Effector CD8-positive, alpha-beta T cell (primary cell): ENCODE measurements at places on chromosomes 4 and X.

DNA sequence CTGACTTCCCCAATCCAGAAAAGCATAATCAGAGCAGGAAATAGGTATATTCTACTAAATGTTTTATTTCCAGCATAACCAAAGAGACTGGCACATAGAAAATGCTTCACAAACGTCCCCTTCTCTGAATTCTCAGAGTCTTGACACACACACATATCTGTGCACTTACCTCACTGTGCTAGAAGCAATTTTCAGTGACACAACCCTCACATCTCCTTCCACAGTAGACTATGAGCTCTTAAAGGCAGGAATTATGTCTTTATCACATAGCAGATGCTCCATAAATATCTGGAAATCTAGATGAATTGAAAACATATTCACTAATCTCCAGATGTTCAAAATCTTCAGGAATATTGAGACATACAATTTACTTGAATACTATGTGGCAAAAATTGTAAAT lies 5.9 kb downstream of the SOWAHB start:
- no peak for DNase-seq

DNA sequence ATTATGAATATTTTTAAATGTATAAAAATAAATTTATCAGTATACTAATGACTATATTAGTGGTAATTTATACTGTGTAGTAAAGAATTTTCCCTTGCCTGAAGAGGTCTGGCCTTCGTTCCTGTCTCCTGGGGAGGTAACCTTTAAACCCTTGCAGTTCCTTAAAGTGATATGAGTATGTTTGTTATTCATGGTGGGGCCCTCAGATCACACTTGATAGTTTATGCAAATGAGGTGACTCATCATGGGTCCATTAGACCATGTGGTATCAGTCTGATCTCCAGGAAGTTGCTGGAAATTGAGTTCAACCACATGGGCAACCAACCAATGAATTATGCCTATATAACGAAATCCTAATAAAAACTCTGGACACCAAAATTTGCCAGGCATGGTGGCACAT lies 904.1 kb downstream of the RPA4 start:
- DNase-seq: no peak

- no peak for DNase-seq
These were observed 465 bp downstream of the HNRNPH2 start for GRCh38 chrX:101408532-101408841.

DNA sequence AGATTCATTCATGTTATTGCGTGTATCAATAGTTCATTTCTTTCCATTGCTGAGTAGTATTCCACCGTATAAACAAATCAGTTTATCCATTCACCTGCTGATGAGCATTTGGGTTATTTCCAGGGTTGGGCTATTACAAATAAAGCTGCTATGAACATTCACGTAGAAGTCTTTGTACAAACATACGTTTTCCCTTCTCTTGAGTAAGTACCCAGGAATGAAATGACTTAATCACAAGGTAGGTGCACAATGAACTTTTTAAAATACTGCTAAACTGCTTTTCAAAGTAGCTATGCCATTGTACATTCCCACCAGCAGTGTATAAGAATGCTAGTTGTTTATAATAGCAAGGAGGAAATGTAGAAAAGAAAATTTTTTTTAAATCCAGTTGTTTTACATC lies 35.9 kb downstream of the SYTL4 start:
- no peak for DNase-seq

- DNase-seq: peak; percentile 23
These were observed 600 bp downstream of the BEX4 start for GRCh38 chrX:103215425-103215991.

DNA sequence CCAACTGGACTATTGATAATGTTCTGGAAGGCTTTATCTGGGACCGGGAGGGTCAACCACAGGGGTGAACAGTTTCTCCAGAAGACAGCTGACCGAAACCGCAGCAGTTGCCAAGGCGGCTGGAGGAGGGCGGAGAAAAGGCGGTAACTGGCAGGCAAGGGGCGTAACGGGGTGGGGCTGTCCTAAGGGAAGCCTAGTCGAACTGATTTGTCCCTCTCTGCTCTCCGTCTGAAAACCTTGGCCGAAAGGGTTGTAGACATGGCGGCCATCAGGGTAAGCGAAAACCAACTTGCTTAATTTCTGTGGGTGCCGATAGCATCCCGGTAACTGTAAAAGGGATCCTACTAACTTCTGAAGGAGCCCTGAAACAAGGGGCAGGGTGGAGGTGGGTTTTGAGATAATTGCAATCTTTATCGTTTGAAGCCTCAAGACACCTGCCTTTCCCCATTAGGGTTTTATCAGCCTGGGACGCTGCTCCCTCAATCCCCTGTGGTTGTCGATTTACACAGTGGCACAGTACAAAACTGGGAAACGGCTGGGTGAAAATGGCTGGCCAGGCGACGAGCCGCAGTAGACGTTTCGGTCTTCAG lies at the start of gene APOOL:
APOOL (plus strand) TSS at position 223 of the 590 bp plus-strand sequence; CDS start at position 259, 36 bp downstream.
- DNase-seq: peak; percentile 35

GRCh38 chr4:175531405-175532091 lies 280.5 kb downstream of the GPM6A start:
- no peak for DNase-seq

DNA sequence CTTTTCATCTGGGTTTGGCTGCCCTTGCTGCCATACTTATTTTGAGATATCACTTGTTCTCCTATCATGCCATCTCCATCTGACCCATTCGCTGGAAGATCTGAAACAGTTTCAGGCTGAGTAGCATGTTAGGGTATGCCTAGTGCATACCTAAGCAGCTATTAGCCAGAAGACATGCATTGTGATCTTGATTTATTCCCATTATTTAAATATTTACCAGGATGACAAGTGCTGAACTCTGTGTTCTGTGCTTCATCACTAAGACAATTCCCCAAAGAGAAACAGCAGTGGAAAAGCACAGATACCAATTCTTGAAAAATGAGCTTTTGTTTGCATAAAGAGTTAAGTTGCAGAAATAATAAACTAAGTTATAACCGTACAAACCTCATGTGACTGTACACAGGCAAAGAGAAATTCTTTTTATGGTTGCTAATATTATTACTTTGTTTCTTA lies 271.0 kb upstream of the ARSJ start:
- DNase-seq: no peak

DNA sequence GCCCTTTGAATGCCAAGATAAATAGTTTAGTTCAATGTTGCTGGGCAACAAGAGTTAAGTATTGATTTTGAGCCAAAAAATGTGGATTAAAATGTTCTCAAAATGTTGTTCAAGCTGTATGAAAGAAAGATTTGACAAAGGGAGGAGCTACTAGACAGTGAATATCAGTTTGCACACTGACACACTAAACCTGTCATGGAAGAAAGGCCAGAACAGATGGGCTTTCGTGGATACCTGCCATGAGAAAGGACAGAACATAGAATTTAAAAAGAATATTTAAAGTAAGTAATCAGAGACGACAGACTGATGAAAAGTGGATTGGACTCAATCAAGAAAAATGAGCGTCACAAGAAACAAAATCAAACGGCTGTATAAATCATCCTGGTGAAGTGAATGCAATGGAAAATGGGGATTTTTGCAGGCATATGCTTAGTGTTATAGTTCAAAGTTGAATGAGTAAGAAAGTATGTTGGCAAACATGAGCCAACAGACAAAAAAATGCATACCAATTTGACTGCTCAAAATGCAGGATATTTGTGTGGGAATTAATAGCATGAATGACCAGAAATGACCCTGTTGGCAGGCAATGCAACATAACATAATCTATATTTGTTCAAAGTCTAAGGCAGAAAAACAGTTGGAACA lies 7.4 kb downstream of the PCDH18 start:
- no peak for DNase-seq

GRCh38 chrX:143027275-143027674 lies 1.5 kb downstream of the SPANXN4 start:
- DNase-seq: no peak

GRCh38 chrX:15903186-15903681 lies 48.6 kb upstream of the AP1S2 start:
- no peak for DNase-seq

- no peak for DNase-seq
These were observed 80.6 kb downstream of the FBXW7 start for GRCh38 chr4:152455311-152455710.

DNA sequence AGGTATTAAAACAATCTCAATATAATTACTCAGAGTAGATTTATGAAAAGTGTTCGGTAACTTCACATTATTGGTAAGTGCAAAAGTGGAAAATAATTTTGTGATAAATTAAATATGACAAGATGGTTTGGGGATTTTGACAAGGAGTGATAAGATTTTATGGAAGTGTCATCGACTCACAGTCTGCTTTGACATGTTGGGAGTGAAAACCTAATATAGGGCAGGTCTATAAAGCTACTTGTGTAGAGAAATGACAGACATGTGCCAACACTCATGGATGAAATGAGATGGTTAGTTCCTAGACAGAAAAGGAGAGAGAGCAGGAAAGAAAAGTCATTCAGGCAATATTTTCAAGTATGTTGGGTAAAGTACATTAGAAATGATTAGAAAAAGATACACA lies 456.8 kb downstream of the TRAM1L1 start:
- DNase-seq: no peak

GRCh38 chrX:119402588-119402987 lies 3.5 kb downstream of the SLC25A43 start:
- no peak for DNase-seq

GRCh38 chr4:39559626-39560025 lies 32.4 kb upstream of the UGDH start:
- DNase-seq: no peak

- no peak for DNase-seq
These were observed 196.5 kb upstream of the HS3ST1 start for GRCh38 chr4:11625211-11625610.

- DNase-seq: no peak
These were observed 671.1 kb downstream of the FAT4 start for GRCh38 chr4:125985856-125986255.

- peak; percentile 0 for DNase-seq
These were observed 71.8 kb downstream of the SUPT20HL2 start for GRCh38 chrX:24241822-24242648.

DNA sequence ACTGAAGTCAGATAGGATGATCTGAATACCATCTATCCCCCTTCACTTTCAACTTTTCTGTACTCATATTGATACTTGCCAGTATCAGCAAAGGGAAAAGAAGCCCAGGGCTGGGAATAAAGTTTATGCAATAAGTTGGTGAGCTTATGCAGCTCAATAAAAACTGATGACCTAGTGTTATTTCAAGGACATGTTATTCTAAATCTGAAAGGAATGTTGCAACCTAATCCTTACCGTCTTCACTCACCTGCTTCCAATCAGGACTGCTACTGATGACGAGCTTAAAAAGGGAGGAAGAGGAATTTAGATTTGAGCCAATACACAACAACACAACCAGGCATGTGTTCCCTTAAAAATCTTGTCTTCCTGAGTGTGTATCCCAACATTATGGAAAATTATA lies 419.9 kb downstream of the SPRY1 start:
- no peak for DNase-seq

GRCh38 chr4:16684097-16684496 lies 214.3 kb downstream of the LDB2 start:
- DNase-seq: no peak

- no peak for DNase-seq
These were observed 46.9 kb downstream of the ACOX3 start for GRCh38 chr4:8393593-8394038.

- DNase-seq: no peak
These were observed 6.0 kb upstream of the IDS start for GRCh38 chrX:149511081-149511480.

- DNase-seq: no peak
These were observed 36.0 kb downstream of the PAGE1 start for GRCh38 chrX:49659771-49660170.

- DNase-seq: no peak
These were observed 79.2 kb upstream of the BOD1L1 start for GRCh38 chr4:13706716-13707115.

DNA sequence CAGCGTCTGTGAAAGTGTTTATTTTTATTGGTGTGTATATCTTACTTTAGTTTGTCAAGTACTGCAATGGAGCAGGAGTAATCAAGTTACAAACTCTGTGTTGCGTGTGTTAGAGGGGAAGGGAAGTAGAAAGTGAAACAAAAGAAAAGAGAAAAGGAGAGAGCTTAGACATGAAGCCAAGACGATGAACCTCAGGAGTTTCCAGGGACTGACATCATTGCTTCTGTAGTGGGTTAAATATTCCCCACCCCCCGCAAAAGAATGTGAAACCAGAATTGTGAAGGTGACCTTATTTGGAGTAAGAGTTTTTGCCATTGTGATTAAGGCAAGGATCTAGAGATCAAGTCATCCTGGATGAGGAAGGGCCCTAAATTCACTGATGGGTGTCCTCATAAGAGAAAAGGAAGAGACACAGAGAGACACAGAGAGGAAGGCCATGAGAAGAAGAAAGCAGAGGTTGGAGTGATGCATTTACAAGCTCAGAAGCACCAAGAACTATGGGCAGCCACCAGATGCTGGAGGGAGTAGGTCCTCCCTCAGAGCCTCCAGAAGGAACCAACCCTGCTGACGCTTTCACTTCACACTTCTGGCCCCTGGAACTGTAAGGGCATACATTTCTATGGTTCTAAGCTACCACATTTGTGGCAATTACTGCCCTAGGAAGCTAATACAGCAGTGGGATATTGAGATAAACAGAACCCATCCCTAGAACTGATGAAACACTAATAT lies 173.6 kb upstream of the SFRP2 start:
- no peak for DNase-seq

DNA sequence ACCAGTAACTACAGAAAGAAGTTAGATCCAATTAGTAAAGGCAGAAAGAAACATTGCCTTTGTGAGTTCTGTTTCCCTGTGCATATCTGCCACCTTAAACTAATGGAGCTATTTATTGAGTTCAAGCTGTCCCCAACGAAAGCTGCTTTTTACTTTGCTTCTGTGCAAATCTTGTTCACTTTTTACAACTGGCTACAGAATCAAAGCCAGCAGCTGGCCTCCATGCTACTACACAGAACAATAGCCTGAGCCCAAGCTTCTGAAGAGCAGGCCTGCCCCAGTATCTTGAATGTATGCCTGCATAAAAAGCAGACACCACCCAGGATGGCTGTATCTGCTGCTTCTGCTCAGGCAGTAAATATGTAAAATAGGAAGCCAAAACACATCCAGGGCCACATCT lies 28.1 kb downstream of the ANK2 start:
- DNase-seq: no peak

GRCh38 chrX:68703369-68703768 lies 55.9 kb downstream of the STARD8 start:
- no peak for DNase-seq

- no peak for DNase-seq
These were observed 822.3 kb upstream of the TENM3 start for GRCh38 chr4:181420950-181421349.

- DNase-seq: peak; percentile 10
These were observed 93.3 kb downstream of the ANXA3 start for GRCh38 chr4:78644744-78645330.

DNA sequence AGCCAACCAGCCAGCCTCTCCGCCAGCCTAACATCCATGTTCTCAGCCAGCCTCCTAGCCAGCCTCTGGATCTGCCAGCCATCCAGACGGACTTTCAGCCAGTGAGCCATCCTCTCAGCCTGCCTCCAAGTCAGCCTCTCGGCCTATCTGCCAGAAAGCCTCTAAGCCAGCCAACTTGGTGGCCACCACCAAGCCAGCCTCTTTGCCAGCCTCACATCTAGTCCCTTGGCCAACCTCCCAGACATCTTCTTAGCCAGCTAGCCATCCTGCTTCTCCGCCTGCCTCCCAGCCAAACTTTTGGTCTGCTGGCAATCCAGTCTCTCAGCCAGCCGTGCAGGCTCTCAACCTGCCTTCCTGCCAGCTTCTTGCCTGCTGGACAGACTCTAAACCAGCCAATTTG lies 16.4 kb upstream of the ARAP2 start:
- no peak for DNase-seq

GRCh38 chr4:173213296-173213695 lies 44.7 kb downstream of the GALNT7 start:
- no peak for DNase-seq

- no peak for DNase-seq
These were observed 78.4 kb upstream of the TMEM33 start for GRCh38 chr4:41856797-41857196.
